RKO (cell line): ENCODE measurements at places on chromosomes 1 and 21.

- peak; percentile 30 for DNase-seq
Measured at GRCh38 chr1:55285834-55286233, 70.7 kb upstream of the USP24 start.

DNA sequence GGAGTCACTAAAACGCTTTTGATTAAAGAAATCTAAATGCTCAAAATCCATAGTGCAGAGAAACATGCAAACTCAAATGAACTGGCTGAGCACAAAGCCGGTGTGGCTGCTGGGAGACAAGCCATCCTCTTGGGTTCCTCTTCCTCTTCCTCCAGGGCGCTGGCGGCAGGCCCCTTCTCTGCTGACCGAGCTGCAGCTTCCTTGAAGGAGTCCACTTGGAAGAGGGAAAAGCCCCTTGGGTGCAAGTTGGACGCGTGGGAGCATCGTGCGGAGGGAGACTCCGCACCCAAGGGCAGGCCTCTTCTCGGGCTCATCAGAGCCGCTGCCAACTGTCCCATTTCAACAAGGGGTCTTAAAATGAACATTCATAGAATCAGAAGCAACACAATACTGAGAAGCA is 7.9 kb downstream of the CCNL2 start:
- no peak for DNase-seq

GRCh38 chr1:23964235-23964668 is 4.6 kb downstream of the PNRC2 start:
- no peak for DNase-seq

DNA sequence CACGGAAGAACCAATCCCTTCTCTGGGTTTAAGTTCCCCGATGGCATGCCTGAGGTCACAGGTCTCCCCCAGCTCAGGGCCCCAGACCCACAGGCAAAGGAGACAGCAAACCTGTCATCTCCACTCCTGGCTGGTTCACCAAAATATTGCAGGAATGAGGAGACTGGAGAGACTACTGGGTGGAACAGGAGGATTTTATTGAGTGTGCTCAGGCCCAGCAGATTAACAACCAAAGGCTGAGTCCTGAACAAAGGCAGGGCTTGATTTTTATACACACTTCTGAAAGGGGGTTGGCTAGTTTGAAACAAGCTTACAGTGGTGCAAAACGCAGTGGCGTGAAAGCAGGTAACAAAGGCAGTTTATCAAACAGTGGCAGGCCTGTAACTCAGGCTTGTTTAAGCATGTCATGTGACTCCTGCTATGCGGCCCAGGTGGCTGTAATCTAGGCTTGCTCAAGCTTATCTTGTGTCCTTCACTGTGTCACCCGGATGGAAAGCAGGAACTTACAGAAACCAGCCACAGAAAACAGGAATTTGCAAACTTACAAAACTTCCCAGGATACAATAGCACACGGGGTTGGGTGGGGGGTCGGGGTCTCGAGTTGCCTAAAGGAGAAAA is 27.4 kb upstream of the KCNJ15 start:
- DNase-seq = no peak

- no peak for DNase-seq
Measured at GRCh38 chr1:154417338-154417608, 12.1 kb downstream of the IL6R start.

DNA sequence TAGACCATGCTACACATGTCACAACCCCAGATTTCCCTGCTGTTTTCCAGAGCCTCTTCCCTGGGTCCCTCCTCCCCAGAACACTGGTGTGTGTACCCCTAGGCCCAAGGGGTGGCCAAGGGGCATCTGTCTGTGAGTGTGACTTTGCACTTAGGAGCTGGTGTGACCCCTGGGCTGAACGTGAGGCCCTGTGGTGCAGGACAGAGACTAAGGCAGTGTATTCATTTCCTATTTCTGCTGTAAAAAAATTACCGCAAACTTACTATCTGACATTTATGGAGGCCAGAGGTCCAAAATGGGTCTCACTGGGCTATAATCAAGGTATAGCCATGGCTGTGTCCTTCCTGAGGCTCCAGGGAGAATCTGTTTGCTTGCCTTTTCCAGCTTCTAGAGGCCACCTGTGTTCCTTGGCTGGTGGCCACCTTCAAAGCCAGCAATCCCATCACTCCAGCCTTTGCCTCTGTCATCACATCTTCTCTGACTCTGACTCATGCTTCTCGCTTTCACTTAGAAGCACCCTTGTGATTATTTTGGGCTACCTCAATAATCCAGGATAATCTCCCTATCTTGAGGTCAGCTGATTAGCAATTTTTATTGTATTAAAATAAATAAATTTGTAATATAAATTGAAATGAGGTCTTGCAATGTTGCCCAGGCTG is 24.0 kb upstream of the ELOA start:
- no peak for DNase-seq

- DNase-seq = no peak
Measured at GRCh38 chr21:14889080-14889810, 175.6 kb downstream of the NRIP1 start.

- DNase-seq = no peak
Measured at GRCh38 chr1:170355267-170355801, 176.6 kb upstream of the GORAB start.

DNA sequence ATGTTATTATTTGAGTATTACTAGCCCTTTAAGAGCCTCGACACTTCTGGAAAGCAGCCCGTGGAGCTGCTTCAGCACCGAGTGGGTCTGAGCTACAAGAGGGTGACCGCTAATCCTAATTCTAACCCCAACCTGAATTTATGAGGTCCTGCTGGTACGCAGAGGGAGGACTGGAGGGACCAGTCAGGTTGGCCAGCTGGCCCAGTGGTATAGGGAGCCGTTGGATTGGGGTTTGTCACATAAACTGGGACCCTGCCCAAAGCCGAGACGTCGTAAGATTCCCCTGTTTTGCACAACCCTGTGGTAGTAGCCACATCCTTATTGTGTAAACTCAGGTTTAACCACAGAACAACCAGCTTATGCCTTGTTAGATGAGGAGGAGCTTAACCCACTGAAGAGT is 60.8 kb upstream of the F3 start:
- no peak for DNase-seq

GRCh38 chr1:107016376-107016978 is 40.0 kb upstream of the PRMT6 start:
- DNase-seq = no peak

GRCh38 chr21:32645261-32646182 is 33.3 kb upstream of the CFAP298 start:
- DNase-seq = no peak

DNA sequence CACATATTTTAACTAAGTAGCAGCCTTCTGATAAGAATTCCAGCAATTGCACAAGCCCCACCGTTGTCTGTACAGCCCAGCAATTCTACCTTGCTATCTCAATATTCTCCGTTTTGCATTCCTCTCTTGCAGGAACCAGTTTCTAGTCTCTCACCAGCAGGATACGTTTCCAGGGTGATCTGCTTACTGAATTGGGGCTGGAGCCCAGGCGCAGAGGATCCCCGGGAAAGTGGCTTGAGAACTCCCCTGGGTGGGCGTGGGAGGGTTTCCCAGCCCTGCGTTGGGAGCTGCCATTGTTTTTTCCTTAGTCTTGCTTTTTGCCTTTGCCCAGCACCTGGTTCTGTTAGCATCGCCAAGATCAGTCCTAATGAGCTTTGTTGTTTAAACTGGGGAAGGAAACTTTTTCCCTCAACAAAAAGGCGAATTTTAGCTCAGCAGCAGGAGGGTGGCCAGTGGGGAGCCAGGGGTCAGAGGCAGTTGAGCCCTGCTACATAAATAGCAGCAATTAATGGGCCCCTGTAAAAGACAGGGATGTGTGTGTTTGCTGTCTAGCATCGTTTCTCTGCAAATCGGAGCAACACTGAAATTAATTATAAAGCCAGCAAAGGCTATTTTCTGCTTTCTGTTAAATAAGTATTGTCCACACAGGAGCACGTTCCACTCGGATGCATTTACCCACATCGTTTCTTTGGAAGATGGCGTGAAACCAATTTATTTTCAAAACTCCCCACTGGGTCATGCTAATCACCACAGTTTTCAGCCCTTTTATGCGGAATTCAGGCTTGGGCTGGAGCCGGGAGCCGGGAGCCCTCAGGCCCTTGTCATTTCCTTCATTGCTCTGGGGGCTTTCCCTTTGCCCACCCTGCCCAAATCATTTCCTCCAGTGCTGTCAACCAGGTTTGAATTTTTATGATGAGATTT is 36.6 kb downstream of the HUNK start:
- no peak for DNase-seq

DNA sequence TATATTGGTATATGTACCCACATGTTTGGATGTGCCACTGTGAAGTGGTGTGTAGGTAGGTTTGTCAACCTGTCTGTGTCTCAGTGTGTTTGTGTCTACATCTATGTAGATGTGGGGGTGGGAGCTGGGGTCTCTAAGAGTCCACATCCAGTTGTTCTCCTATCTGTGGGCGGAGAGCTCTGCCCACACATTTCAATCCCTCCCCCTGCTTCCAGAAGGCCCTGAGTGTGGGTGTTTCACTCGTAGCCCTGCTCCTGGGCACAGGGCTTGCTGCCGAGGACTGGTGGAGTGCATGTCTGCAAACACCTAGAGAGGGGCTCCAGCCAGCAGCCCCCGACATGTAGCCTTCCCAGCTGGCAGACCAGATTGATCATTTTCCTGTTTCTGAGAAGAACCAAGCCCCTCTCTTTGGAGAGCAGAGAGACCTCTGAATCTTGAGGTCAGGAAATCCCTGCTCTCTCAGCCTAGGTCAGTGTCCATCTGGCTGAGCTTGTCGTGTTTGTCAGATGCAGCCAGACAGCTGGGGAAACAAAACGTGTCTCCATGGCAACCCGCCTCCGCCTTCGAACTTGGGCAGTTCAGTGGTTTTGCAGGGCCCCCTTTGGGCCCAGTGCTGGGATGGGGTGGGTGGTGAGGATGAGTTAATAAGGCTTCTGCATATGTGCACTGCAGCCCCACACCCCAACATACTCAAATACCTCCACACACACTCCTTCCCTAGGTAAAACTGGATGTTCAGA is 31.2 kb upstream of the SYNC start:
- DNase-seq = no peak

DNA sequence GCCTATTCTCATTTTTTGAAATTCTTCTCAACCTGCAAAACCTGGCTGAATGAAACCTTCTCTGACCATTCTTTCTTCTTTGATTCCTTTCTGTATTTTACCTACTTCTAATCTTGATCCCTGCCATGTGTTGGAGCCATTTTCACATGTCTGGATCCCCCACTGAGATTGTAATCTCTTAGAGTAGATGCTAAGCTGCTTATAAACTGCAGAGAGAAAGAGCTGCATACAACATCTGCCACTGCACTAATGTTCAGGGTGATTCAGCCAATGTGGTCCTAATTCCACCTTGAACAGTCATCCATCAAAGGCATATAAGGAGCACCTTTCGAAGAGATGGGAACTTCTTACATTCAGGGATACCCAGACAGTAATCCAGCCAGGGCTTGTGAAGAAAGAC is 16.2 kb upstream of the DAB1 start:
- no peak for DNase-seq

GRCh38 chr1:34283142-34283541 is 106.4 kb downstream of the C1orf94 start:
- DNase-seq = no peak

- DNase-seq = peak; percentile 62
Measured at GRCh38 chr1:193700710-193701355, 514.4 kb upstream of the B3GALT2 start.

DNA sequence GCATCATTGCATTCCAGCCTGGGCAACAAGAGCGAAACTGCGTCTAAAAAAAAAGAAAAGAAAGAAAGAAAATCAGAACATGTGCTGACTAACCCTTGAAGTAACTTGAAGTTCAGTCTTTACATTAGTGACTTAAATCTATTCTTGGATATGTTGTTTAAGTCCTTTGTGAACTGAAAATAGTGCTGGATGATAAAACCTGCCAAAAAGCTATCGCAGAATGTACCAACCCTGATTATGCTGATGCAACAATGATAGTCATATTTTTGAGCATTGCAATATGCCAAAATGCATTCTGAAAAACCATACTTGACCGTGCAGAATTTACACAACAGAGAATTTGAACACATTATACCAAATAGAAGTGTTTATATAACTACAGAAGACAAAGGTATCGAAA is 30.7 kb downstream of the SHISAL2A start:
- DNase-seq = no peak

DNA sequence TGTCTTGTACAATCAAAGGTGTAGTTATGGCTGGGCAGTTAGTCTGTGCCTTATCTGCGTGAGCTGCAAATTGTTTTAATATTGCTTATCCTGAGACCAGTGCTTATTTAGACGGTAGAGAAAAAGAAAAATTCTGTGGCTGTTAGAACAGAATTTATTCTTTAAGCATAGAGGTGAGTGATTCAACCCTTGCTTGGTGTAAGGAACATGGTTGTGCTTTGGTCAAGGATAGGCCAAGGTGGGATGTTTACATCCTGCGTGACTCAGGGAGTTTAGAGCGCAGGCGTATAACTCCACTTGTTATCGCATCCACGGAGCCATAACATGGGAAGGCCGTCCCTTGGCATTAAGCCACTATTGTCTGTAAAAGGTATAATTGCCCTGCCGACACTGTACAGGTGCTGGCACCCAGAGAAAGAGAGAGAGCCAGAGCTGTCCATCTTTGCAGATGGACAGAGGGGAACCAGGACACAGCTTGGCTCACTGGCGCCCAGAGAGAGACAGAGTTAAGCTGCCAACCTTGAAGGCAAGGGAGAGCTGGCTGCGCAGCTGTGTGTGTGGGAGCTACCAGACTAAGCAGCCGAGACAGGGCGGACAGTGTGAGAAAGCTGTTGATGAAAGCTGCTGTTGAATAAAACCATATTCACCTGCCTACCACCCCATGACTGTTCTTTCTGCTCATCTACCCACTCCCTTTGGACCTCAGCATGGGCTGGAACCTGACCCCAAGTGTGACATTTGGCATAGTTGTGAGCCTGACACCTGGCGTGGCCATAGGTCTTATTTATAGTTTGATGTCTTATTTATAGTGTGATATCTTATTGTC is 200.4 kb downstream of the DYRK1A start:
- DNase-seq = no peak

GRCh38 chr1:119879510-119880434 is 16.5 kb downstream of the ADAM30 start:
- DNase-seq = no peak

DNA sequence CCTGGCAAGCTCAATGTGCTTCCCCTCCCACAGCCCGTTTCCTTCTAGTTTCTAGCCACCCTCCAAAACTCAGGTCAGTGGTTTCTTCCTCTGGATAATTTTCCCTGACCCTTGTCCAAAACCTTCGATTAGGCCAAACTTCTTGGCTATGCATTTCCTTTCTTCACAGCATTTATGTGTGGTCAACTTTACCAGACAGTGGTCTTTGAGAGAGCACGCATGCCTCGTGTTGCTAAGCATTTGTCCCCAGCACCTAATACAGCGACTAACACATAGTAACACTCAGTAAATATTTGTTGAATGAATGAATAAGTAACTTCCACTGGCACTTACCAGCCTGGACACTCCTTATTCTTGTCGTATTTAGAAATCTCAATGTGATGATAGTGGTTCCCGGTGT is 610.7 kb downstream of the PLPP3 start:
- no peak for DNase-seq

- DNase-seq = no peak
Measured at GRCh38 chr1:207891148-207891547, 19.8 kb downstream of the CD34 start.

GRCh38 chr1:19341201-19342061 is 29.3 kb downstream of the SLC66A1 start:
- peak; percentile 82 for DNase-seq

GRCh38 chr1:229032375-229032774 is 238.5 kb upstream of the RAB4A start:
- DNase-seq = no peak
